ENCODE measurements at places on chromosomes 3 and 15.
A peak's percentile ranks its signal among the peaks of the same experiment; 100 is the strongest.

- no peak for DNase-seq
These were observed 123.3 kb downstream of the MOBP start for GRCh38 chr3:39590806-39591205.

DNA sequence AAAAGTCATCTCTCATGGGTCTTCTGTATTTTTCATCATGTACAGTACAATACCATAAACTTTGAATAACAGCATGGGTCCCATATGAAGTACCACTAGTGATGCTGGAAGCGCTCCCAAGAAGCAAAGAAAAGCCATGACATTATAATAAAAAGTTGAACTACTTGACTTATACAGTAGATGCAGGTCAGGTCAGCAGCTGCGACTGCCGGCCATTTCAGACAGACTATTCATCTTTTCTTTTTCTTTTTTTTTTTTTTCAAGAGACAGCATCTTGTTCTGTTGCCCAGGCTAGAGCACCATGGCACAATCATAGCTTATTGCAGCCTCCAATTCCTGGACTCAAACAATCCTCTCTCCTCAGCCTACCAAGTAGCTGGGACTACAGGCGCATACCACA lies 10.2 kb downstream of the RAF1 start:
- no peak for DNase-seq

DNA sequence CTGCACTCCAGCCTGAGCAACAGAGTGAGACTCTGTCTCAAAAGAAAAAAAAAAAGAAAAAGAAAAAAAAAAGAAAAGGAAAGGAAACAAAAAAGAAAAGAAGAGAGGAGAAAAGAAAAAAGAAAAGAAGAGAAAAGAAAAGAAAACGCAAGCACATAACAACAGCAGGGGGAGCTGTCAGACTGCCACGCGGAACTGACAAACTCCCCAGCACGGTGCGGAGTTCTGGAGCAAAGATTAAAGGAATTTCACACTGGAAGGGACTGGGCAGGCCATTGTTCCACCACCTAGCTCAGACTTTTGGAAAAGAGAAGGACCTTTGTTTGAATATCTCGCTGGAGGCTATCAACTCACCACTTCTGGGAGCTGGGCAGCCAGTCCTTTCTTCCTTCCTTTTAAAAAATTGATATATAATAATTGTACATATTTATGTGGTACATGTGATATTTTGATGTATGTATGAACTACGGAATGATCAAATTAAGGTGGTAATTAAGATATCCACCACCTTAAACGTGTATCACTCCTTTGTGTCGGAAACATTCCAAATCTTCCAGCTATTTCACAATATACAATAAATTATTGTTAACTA lies 40.5 kb downstream of the DPPA2 start:
- DNase-seq, result no peak

GRCh38 chr3:138781012-138781470 lies 53.7 kb downstream of the PIK3CB start:
- DNase-seq, result peak; percentile 27

- DNase-seq, result no peak
These were observed 516.1 kb upstream of the GOLIM4 start for GRCh38 chr3:168611826-168612225.

DNA sequence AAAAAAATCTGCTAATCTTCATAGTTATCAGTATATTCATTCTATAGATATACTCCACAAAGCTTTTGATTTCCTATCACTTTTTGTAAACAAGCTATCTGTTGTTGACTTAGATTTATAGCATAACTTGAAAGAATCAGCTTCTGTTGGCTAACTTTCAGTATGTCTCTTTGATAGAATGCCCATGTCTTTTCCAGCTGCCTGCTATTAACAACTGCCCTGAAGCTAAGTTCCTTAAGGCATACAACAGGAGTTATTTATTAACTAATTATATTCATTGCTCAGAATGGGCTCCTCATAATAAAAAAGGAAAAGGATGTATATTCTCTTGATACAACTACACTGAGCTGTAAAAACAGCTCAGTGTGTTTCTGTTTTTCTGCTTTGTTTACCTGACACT lies 293.9 kb downstream of the TUSC7 start:
- DNase-seq, result no peak

DNA sequence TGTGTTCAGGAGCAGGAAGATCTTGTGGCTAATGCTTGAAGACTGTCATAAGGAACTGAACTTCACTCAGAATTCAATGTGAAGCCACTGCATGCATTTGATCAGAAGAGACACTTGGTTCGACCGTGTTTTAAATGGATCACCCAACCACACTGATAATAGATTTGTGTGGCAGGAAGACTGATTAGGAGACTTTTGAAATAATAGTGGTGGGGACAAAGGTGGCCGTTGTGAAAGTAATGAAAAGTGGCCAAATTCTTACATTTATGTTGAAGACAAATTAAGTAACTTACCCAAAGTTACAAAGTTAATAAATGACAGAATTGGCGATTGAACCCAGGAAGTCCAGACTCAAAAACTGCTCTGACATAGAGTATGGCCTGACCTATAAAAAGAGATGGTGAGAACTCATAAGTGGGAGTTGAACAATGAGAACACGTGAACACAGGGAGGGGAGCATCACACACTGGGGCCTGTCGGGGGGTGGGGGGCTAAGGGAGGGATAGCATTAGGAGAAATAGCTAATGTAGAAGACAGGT lies 286.9 kb upstream of the DNAJC19 start:
- no peak for DNase-seq

DNA sequence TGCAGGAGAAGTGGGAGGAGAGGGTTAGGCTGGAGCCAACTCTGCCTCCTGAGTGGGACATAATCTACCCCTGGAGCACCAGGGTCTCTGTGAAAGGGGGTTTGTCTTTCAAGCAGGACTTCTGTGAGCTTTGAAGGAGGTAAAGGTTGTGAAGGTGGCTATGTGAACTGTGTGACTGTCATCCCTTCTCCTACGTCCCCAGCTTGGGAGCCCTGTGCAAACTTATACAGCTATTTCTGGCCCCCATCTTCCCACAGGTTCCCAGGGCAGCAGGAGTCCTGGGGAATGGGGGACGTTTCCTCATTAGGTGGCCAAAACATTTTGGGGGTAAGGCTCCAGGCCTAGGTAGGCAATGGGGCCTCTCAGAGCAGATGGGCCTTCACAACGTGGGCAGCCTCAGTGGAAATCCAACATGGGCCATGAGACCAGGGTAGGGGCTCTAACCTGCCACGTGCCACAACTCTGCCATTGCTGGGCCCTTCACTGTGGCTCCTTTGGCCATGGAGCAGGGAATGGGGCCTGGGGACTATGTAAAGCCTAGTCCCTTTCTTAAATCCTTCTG lies 3.5 kb downstream of the VIPR1 start:
- no peak for DNase-seq

DNA sequence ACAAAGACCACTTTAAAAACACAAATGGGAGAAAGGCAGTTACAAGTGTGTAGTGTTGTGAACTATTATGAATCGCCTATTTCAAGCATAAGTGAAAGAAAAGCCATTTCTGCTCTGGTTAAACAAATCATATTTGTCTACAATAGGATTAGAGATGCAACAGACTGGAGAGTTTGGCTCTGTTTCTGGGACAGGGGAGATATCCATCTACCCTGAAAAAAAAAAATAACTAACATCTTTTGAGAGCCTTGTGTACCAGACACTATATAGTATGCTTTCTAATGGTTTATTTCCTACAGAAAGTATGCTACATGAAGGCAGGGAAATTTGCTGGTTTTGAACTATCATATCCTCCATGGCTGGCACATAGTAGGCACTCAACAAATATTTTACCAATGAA lies 106.7 kb upstream of the FHIT start:
- DNase-seq, result no peak

DNA sequence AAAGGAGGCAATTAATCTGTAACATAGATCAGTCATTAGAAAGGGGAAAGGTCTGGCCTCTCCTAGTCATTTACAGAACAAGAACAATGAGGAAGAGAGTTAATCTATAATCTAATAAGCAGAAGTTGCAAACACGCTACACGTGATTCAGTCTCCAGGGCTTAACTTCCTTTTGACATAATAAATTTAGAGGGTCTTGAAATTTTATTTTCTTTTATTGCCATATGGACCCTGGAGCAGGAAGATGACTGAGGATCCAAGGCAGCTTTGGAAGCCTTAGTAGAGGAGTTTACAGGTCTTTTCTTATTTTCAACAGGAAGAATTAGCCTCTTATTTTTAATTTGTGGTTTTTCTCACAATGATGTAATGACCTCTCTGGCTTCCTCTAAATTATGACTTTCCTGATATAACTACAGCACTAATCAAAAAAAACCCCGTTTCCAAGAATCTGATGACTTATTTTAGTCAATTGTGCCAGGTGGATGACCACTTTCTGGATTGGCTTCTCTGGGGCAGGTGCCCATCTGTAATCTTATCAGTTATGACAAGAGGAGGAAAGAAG lies 32.2 kb downstream of the ADGRG7 start:
- no peak for DNase-seq

GRCh38 chr3:53824795-53825194 lies 21.4 kb downstream of the CHDH start:
- DNase-seq, result no peak

- peak; percentile 12 for DNase-seq
These were observed 433.8 kb upstream of the SUCLG2 start for GRCh38 chr3:68088216-68088615.

- DNase-seq, result no peak
These were observed 14.8 kb upstream of the IL1RAP start for GRCh38 chr3:190499122-190499521.

- no peak for DNase-seq
These were observed 106.3 kb upstream of the RNU6-1 start for GRCh38 chr15:67945951-67946700.

- no peak for DNase-seq
These were observed 892 bp downstream of the NMD3 start for GRCh38 chr3:161221806-161222600.

- no peak for DNase-seq
These were observed 7.8 kb upstream of the PSMD2 start for GRCh38 chr3:184291044-184291737.

- DNase-seq, result no peak
These were observed 49.6 kb upstream of the BNIP2 start for GRCh38 chr15:59738676-59739075.

DNA sequence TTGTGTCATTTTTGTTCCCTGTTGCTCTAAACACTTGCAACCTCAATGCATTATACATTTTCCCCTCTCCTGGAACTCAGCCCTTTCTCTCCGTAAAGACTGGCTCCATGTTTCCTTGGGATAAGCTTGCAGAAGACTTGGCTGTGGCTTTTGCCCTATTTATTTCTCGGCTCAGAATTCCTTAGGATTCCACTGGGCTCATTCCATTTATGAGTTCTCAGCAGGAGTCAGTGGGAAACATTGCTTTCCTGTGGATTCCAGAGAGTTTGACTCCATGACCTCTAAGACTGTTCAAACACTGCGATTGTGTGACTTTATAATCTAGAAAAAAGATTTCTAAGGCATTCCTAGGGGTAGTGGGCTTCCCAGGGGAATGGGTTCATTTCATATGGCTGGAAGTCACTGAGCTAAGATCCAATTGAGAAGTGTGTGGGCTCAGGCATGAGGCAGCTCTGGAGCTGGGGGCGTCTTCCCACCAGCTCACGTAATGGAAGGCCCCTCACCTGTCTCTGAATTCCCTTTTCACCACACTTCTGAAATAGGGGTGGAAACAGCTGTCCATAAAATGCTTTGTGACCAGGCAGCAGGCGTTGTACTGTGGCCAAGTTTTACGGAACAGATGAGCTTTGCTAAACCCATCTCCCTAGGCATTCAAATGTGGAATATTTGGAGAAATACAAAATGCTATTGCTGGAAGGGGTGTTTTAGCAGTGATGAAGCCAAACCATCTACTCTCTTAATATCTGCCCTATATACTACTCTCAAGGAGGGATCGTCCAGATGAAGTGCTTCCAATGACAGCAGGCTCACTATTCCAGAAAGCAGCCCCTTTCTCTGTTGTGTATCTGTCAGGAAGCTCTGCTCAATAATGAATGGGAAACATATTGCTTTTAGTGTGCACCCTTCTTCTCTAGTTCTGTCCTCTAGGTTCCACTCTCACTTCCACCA lies 91.8 kb upstream of the BCL6 start:
- no peak for DNase-seq

DNA sequence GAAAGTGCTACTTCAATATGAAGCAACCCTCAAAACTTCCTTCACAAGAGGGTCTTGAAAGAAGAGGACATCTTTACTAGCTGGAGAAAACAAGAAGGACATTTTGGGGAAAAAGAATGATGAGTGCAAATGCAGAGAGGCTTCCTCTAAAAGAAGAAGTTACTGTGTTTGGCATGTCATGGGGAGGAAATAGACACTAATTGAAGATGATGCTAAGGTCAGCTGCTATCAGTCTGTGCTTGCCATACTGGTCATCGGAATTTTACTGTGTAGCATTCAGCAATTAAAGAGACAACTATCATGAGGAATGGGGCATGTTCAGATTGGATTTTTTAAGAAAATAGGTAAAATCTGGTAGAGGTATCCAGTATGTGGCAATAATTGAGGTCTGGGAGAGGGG lies 60.0 kb downstream of the THRB start:
- DNase-seq, result no peak

- DNase-seq, result no peak
These were observed 44.8 kb upstream of the TLE3 start for GRCh38 chr15:70142322-70143191.

- no peak for DNase-seq
These were observed 184.7 kb downstream of the LRRC3B start for GRCh38 chr3:26807272-26807671.

DNA sequence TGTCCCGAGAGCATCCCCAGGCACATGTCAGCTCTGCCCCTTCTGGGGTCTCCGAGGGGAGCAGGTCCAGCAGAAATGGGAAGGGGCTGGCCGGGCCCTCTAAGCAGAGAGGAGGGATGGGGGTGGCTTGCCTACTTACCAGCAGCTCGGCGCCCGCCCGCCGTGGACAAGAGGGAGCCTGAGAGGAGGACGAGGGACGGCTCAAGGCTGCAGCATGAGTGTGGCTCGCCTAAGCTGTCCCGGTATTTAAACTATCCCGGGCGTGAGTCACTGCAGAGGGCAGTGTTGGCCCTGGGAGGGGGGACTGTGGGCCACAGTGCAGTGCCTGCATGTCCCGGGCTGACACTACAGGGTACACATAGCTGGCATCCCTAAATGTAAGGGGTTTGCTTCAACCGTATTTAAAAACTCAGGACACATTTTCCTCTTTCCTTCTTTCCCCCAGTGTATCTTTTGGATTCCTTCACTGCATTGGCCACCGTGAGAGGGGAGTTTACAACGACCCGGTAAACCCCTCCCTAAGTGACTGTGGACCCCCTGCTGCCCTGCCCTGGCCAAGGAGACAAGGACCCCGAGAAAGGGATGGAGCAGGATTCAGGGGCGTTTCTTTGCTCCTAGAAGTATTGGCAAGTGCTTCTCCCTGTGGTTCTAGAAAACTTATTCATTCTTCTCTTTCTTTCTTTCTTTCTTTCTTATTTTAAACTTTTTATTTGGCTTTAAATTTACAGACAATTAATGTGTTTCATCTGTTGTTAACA lies at the start of gene LRRC15:
TSS of gene LRRC15 (minus strand) at position 222 of the 758 bp plus-strand sequence. CDS start 8,700 bp downstream, outside the sequence.
- DNase-seq, result no peak

- DNase-seq, result no peak
These were observed 515.9 kb upstream of the DPPA4 start for GRCh38 chr3:109853077-109853731.

GRCh38 chr3:48222616-48223513 lies at the start of gene CAMP:
Gene CAMP (plus strand): TSS chr3:48223495. CDS start chr3:48223512, 17 bp downstream.
- DNase-seq, result no peak

Measured in activated gamma-delta T cell treated with anti-CD3 and anti-CD28 coated beads, Interleukin-2, amount 50 U/mL, for 16 hours (primary cell).